ENCODE measurements at places on chromosomes 12 and 14. TPM values are rescaled to one million over a fixed set of nuclear protein-coding genes. Genes with fewer than 3 reads are reported as not detected.

- DNase-seq = no peak
These were observed 19.7 kb upstream of the RAB35 start for GRCh38 chr12:120136093-120136770.

DNA sequence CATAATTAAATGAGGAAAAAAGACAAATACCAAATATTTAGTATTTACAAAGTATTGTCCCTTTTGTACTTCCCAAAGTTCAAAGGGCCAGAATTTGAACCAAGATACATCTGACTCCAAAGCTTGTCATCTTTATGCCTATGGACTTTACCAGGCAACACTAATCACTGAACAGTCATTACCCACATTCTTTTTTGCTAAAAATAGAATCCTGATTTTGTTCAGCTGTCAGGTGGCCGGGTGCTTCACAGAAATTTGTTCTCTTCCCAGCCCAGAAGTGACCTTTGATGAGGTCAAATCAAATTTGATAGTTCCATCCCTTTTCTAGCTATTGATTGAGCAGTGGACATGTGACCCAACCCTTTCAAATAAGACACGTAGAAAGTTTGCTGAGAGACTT is 121.6 kb downstream of the LLPH start:
- no peak for DNase-seq

DNA sequence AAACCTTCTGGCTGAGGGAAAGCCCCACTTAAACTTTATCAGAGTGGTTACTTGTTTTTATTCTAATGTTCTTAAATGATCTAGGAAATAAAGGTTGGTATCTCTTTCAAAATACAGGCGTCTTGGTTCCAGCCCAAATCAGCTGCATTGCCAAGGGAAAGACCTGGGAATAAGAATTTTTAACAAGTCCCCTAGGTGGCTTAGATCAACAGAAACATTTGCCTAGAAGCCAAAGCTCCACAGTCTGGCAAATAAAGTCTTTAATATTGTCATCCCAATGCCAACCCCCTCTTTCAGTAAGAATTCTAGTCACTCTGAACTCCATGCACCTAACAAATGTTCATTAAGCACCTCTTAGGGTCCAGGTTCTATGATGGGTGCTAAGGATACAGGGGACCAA is 66.8 kb downstream of the ARL6IP4 start:
- no peak for DNase-seq

- no peak for DNase-seq
These were observed 678 bp downstream of the RPS6KA5 start for GRCh38 chr14:91059576-91060350.

DNA sequence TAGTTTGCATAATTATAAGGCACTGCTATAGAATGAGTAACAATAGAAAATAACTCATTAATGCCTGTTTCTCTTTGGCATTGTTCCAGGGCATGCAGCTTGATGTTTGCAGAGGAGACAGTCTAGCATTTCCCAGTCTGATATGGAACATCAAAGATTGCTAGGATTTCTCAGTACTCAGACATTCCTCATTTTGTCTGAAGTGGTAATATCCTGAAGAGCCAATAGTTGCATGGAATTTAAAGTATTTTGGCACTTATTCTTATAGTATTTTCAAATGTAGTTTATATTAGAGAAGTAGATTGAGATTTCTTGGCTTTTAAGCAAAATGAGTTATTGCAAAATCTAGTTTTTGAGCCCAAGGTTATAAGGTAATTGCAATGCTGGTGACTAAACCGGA is 337.3 kb upstream of the E2F7 start:
- DNase-seq = no peak

- DNase-seq = no peak
These were observed 767 bp upstream of the TCP11L2 start for GRCh38 chr12:106301611-106302321.

DNA sequence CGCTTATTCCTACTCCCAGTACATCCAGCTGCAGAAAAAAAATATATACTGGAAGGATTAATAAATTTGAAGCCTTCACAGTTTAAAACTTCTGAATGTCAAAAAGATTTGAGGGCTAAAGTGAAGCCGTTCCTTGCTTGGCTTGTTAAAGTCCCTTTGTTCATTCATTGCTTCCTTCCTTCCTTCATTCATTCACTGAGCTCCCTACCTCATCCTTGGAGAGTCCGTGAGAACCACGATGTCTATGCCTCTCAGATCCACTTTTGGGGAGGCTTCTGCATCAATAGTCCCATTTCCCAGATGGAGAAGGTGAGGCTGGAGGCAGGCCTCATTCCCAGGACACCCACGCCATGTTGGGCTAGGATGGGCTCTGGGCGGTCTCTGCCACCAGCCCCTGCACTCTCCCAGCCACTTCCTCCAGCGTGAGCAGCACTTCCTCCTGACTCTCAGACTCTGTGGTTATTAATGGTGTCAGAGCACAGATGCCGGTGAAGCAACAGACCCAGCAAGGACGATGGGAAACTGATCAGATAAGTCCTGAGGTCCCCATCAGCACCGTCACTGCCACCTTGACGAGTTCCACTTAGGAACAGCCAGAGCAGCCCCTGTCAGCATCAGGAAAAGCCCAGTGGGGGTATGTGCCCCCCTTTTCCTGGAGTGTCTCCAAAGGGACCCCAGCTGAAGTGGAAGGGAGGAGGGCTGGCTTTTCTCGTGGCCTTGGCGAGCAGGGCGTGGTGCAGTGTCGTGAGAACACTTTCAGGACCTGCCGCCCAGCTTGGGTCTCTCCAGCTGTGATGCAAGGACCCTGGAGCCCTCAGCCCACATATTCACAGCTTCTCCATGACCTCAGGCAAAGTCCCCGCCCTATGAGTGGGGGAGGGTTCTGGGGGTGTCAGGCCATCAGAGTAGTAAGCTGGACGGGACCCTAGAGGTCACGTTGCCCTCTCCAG is 21.2 kb downstream of the ASB2 start:
- no peak for DNase-seq

GRCh38 chr12:110062241-110062640 is 13.9 kb upstream of the C12orf76 start:
- DNase-seq = no peak

DNA sequence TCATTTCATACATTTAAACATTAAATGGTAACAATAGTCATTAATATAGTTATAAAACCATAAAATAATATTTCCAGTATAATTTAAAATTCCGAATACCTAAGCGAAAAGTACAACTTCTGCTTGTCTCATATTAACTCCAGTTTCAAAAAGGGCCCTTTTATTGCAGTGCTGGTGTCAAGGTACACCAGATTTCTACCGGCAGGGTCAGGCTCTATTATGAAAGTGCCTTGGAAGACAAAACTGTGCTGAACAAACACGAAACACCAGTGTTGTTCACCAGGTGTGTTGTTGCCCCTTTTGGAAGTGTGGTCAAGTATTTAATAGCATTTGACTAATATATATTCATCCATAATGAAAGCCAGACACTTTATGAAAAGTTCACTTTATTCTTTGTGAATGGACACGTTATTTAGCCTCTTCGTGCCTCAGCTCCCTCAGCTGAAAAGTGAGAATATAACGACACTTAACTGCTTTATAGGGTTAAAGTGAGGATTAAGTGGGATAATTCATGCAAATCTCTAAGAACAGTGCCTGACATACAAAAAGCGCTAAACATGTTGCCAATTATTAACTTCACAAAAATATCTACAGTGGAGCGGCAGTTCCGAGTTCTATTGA is 20.3 kb upstream of the GNS start:
- DNase-seq = no peak

- no peak for DNase-seq
These were observed 14.8 kb upstream of the RIC8B start for GRCh38 chr12:106759526-106760183.

DNA sequence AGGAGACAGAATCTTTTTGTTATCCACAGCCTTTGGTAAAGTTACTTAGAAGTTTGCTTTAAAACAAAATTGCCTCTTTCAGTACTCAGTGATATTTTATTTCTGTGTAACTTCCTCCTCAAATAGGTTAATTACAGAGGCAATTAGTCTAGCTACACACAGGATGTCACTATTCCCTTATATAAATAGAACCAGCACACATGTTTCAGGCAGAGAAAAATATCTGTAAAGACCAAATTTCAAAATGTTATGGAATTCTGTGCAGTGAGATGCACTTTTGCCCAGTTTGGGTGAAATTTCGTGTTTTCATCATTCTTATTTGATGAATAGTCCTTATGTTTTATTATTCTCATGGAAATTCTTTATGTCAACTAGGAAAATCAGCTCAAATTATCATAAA is 410.6 kb upstream of the SOX5 start:
- DNase-seq = no peak

DNA sequence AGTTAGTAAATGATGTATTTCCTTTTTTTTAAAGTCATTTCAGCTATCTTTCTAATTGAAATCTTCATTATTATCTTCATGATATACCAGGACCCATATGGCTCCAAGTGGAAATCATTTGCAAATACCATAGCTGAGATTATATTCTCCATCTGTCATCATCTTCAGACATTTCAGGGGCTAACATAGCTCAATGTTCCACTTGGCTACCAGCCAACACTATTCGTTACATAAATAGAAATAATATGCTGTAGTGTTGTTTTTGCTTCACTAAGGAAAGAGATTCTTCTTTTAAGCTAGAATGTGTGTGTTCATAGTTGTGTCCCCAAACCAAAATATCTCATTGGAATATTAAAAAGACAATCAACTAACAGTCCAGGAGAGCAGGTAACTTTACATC is 225.1 kb downstream of the DIO2 start:
- no peak for DNase-seq

- DNase-seq = no peak
These were observed 105.1 kb upstream of the NAV3 start for GRCh38 chr12:77725611-77726010.

SSPN gene
- polyA plus RNA-seq = 13.6 TPM

TEX52 gene
- 0.44 TPM for polyA plus RNA-seq

SCN8A gene
- polyA plus RNA-seq = 1.8 TPM

MGP gene
- polyA plus RNA-seq = 54.6 TPM

ZDHHC22 gene
- 0.41 TPM for polyA plus RNA-seq

CDH24 gene
- 14.0 TPM for polyA plus RNA-seq

PRKAB1 gene
- polyA plus RNA-seq = 67.7 TPM

Data from right renal cortex interstitium (tissue), 3 donors.